PC-9 (cell line): ENCODE measurements at places on chromosomes 5 and 9. TPM values are rescaled to one million over a fixed set of nuclear protein-coding genes. Genes with fewer than 3 reads are reported as not detected.

- H3K27me3 ChIP-seq, result peaks cover 2% of the 10 kb centered on the region; the same call in 1 of the 2 replicates
- no peak for DNase-seq
- H3K4me3 ChIP-seq, result no peak overlapping the region
- 0 out of 2 replicates have a peak, but pooled peaks cover 10% of the 10 kb centered on the region for H3K4me1 ChIP-seq
Measured at GRCh38 chr9:117088786-117089185, 326.1 kb downstream of the ASTN2 start.

- H3K27ac ChIP-seq, result no peak overlapping the region
- no peaks in the 10 kb centered on the region for H3K36me3 ChIP-seq
- H3K27me3 ChIP-seq, result no peaks in the 10 kb centered on the region
- no peaks in the 10 kb centered on the region for H3K4me1 ChIP-seq
- no peak for DNase-seq
Measured at GRCh38 chr9:93066978-93067603, 8.6 kb downstream of the SUSD3 start.

DNA sequence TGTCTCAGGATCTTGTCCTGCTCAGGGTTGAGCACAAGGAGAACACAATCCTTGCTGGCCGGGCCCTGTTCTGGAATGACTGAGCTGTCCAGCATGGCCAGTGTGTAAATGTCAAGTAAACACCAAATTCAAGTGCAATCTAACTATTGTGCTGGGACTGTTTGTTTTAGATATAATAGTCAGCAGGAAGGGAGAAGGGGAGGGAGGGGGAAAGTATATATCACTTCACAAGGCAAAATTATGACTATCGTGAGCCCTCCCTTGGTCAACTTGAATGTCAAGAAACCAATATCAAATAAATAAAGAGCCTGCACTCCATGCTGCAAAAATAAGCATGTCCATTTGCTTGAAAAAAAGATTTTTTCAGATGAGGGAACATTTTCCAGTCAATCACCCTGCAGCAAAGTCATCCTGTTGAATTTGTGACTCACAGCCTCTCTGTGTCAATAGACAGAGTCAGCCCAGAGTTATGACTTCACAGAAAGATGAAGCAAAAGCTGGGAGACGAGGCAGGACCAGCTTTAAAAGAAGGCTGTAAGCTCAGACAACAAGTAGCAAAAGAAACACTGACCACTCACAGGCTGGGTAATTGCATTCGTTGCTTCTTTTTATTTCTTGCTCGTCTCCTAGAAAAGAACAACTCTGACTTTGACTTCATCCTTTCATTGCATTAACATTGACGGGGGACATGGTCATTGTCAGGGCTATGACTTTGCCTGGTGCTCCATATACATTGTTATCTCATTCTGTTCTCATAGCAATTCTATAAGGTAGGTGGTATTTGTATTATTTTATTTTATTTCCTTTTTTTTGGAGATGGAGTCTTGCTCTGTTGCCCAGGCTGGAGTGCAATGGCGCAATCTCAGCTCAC, 15.3 kb upstream of the KLF4 start:
- no peaks in the 10 kb centered on the region for H3K27me3 ChIP-seq
- H3K4me1 ChIP-seq, result peaks cover 24% of the 10 kb centered on the region
- no peaks in the 10 kb centered on the region for H3K36me3 ChIP-seq
- H3K4me3 ChIP-seq, result peak overlapping the region; percentile 26; the same call in 1 of the 2 replicates

DNA sequence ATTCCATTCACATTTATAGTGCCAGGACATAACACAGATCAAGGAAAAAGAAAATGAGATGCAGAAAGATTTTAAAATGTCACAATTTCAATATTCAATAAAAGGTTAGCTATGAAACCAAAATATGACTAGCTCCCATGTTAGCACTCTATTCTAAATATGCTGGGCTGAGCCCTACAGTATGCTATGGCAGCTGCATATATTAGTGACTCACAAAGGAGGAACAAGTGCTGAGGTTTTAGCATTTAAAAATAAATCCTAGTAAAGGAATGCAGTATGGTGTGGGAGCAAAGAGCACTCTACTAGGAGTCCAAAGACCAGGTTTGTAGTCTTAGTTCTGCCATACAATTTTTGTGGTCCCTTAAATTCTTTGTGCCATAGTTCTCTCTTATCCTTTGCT, 118.4 kb downstream of the OXCT1 start:
- H3K4me1 ChIP-seq, result no peaks in the 10 kb centered on the region
- no peak overlapping the region for H3K27ac ChIP-seq
- no peaks in the 10 kb centered on the region for H3K36me3 ChIP-seq
- no peaks in the 10 kb centered on the region for H3K27me3 ChIP-seq
- H3K4me3 ChIP-seq, result no peak overlapping the region

DNA sequence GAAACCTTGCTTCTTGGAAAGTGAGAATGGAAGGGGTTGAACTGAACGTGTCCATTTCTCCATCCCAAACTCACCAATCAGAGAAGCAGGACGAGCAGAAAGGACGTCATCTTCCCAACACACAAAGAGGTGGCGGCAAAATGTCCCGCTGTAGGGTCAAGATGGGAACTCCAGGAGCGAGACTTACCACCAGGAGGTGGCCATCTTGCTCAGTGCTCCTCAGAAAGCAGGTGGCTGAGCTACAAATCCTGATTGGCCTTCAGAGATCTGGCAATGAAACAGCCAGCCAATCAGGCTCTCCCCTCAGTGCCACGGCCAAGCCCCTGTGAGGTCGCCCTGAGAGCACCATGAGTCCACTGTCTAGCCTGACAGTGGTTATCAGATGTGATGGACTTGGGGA, 259.0 kb downstream of the NDUFS4 start:
- no peaks in the 10 kb centered on the region for H3K27me3 ChIP-seq
- no peak for DNase-seq
- H3K4me1 ChIP-seq, result no peaks in the 10 kb centered on the region
- H3K36me3 ChIP-seq, result no peaks in the 10 kb centered on the region
- H3K27ac ChIP-seq, result no peak overlapping the region

DNA sequence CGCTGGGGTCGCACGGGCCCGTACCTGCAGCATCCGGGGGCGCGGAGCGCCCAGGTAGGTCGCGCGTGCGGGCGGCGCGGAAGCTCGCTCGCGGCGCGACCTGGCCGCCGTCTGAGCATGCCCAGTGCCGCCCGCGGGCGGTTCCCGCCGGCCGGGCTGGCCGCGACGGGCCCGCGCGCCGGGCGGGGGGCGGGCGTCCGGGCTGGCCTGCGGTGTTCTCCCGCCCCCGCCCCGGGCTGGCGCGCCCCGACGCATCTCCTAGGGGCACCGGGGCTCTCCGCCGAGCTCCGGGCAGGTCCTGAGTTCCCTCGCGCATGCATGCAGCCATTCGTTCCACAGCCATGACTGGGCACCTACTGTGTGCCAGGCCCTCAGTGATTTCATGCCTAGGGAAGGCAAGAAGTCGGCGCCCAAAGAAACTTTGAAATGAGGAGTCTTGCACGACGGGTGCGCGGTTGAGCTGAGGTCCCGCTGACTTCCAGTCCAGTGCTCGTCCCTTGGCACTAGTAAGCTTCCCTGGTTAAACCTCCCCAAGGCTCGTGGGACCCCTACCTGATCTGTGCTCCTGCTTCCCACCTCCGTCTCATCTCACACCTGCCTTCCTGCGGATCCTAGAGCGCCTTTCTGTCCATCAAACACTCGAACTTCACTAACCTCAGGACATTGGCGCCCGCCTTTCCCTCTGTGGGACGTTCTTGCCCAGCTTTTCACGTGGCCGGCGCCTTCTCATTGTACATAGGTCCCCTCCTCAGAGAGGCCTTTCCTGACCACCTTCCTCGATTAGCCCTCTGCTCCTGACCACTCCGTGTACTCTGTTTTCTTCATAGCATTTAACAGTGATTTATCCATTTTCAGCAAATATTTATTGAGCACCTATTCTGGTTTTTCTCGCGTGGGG, at the start of gene PTPN3:
PTPN3 (minus strand) TSS at position 113 of the 898 bp plus-strand sequence. CDS start 34,873 bp downstream, outside the sequence.
- H3K27me3 ChIP-seq, result no peaks in the 10 kb centered on the region
- peaks cover 10% of the 10 kb centered on the region; the same call in 1 of the 2 replicates for H3K36me3 ChIP-seq
- peak; percentile 57 for DNase-seq
- H3K4me3 ChIP-seq, result peak within 1 kb of the TSS; percentile 71
- H3K27ac ChIP-seq, result peak within 1 kb of the TSS; percentile 7; the same call in 1 of the 2 replicates

DNA sequence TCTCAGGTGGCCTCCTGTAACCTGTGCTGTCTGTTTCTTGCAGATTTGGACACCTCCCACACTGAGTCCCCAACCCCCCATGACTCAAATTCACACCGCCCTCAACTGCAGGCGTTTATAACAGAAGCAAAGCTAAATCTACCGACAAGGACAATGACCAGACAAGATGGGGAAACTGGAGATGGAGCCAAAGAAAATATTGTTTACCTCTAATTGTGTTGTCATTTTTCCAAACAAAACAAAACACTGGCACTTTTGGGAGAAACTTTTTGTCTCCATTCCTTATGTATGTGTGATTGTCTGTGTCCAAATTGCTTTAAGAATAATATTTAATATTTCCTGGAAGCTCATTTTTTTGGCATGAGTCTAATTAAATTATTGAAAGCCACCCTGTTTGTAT, 314.8 kb downstream of the ARHGEF28 start:
- H3K4me3 ChIP-seq, result no peak overlapping the region
- H3K27me3 ChIP-seq, result no peaks in the 10 kb centered on the region
- DNase-seq, result no peak
- no peak overlapping the region for H3K27ac ChIP-seq
- peaks cover 23% of the 10 kb centered on the region for H3K36me3 ChIP-seq

GRCh38 chr5:76831110-76831452, 12.3 kb downstream of the F2RL1 start:
- H3K4me1 ChIP-seq, result peaks cover 18% of the 10 kb centered on the region
- H3K27ac ChIP-seq, result no peak overlapping the region
- H3K27me3 ChIP-seq, result no peaks in the 10 kb centered on the region
- peaks cover 41% of the 10 kb centered on the region for H3K36me3 ChIP-seq

DNA sequence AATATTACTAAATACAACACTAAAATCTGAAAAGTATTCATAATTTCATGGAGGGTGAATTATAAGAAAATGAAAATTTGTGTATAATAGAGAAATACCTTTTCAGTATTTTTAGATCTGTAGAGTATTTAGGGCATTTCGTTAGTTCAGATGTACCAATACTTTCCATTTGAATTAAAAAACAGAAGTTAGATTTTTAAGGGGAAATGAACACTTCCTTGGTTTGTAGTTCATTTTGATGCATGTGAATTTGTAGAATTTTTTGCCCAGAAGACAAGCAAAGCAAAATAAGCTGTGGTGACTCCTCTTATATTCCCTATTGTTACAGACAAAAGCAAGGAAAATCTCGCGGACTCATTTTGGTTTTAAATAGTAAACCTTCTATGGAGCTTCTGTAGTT, 209.0 kb upstream of the RPS23 start:
- H3K27ac ChIP-seq, result no peak overlapping the region
- no peaks in the 10 kb centered on the region for H3K36me3 ChIP-seq
- no peaks in the 10 kb centered on the region for H3K4me1 ChIP-seq
- H3K27me3 ChIP-seq, result no peaks in the 10 kb centered on the region
- no peak for DNase-seq

DNA sequence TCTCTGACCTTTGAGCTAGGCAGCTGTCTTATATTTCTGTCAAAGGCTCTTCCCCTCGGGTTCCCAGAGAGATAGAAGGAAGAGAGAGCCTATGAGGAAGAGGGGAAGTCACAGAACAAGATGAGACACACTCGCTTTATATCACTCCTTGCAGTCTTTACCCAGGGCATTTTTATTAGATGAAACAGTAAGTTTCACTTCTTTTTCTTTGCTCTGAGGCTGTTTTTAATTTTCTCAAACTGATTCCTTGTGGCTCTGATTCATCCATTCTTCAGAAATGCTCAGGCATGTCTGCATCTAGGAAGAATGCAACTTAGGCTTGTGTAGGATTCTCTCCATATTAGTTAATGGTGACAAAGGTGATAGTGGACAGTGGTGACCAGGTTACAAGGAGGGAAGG, 132.9 kb upstream of the CHD1 start:
- H3K36me3 ChIP-seq, result no peaks in the 10 kb centered on the region
- H3K27me3 ChIP-seq, result no peaks in the 10 kb centered on the region
- DNase-seq, result no peak
- H3K27ac ChIP-seq, result no peak overlapping the region; the same call in 1 of the 2 replicates
- H3K4me3 ChIP-seq, result no peak overlapping the region

PCDHGA10 gene
- 0.13 and 0.15 TPM in 2 replicates for total RNA-seq

GRCh38 chr9:134396825-134397224, 70.6 kb downstream of the RXRA start:
- no peak overlapping the region for H3K27ac ChIP-seq
- no peaks in the 10 kb centered on the region for H3K27me3 ChIP-seq
- DNase-seq, result no peak
- H3K4me3 ChIP-seq, result no peak overlapping the region
- no peaks in the 10 kb centered on the region for H3K4me1 ChIP-seq
- H3K36me3 ChIP-seq, result no peaks in the 10 kb centered on the region

DAPK1 gene
- 100 and 158 TPM in 2 replicates for total RNA-seq

GRCh38 chr5:115532517-115532916, 12.1 kb downstream of the FEM1C start:
- no peak overlapping the region for H3K4me3 ChIP-seq
- no peaks in the 10 kb centered on the region for H3K27me3 ChIP-seq
- no peak for DNase-seq

- no peak for DNase-seq
- no peak overlapping the region for H3K4me3 ChIP-seq
- H3K36me3 ChIP-seq, result no peaks in the 10 kb centered on the region
Measured at GRCh38 chr5:174399411-174399810, 325.0 kb upstream of the MSX2 start.

FABP6 gene
- total RNA-seq, result 1.7 and 5.7 TPM in 2 replicates

DNA sequence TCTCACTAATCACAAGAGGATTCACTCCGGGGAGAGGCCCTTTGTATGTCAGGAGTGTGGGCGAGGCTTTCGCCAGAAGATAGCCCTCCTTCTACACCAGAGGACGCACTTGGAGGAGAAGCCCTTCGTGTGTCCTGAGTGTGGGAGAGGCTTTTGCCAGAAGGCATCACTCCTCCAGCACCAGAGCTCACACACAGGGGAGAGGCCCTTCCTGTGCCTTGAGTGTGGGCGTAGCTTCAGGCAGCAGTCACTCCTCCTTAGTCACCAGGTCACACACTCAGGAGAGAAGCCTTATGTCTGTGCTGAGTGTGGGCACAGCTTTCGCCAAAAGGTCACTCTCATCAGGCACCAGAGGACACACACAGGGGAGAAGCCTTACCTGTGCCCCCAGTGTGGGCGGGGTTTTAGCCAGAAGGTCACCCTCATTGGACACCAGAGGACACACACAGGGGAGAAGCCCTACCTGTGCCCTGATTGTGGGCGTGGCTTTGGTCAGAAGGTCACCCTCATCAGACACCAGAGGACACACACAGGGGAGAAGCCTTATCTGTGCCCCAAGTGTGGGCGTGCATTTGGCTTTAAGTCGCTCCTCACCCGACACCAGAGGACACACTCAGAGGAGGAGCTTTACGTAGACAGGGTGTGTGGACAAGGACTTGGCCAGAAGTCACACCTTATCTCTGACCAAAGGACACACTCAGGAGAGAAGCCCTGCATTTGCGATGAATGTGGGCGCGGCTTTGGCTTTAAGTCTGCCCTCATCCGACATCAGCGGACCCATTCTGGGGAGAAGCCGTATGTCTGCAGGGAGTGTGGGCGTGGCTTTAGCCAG, 27.8 kb downstream of the NUTM2F start:
- H3K27ac ChIP-seq, result no peak overlapping the region
- H3K36me3 ChIP-seq, result no peaks in the 10 kb centered on the region
- H3K4me1 ChIP-seq, result no peaks in the 10 kb centered on the region
- no peak overlapping the region for H3K4me3 ChIP-seq
- H3K27me3 ChIP-seq, result no peaks in the 10 kb centered on the region

DIPK1B gene
- total RNA-seq, result 19.0 and 32.6 TPM in 2 replicates

GRCh38 chr5:14122089-14122488, 21.1 kb upstream of the TRIO start:
- DNase-seq, result no peak
- H3K4me1 ChIP-seq, result no peaks in the 10 kb centered on the region
- H3K27ac ChIP-seq, result no peak overlapping the region
- H3K36me3 ChIP-seq, result no peaks in the 10 kb centered on the region

GRCh38 chr9:118336250-118336942, 632.2 kb downstream of the TLR4 start:
- no peaks in the 10 kb centered on the region for H3K36me3 ChIP-seq
- no peak for DNase-seq
- H3K4me3 ChIP-seq, result no peak overlapping the region
- H3K27ac ChIP-seq, result no peak overlapping the region
- no peaks in the 10 kb centered on the region for H3K27me3 ChIP-seq

- H3K4me1 ChIP-seq, result no peaks in the 10 kb centered on the region
- peaks cover 14% of the 10 kb centered on the region; the same call in 1 of the 2 replicates for H3K36me3 ChIP-seq
Measured at GRCh38 chr5:5155617-5156016, 15.5 kb downstream of the ADAMTS16 start.
